ENCODE measurements at places on chromosomes 11 and 22.

- no peak for DNase-seq
Observed at GRCh38 chr11:74679513-74679865, 51.7 kb downstream of the CHRDL2 start.

DNA sequence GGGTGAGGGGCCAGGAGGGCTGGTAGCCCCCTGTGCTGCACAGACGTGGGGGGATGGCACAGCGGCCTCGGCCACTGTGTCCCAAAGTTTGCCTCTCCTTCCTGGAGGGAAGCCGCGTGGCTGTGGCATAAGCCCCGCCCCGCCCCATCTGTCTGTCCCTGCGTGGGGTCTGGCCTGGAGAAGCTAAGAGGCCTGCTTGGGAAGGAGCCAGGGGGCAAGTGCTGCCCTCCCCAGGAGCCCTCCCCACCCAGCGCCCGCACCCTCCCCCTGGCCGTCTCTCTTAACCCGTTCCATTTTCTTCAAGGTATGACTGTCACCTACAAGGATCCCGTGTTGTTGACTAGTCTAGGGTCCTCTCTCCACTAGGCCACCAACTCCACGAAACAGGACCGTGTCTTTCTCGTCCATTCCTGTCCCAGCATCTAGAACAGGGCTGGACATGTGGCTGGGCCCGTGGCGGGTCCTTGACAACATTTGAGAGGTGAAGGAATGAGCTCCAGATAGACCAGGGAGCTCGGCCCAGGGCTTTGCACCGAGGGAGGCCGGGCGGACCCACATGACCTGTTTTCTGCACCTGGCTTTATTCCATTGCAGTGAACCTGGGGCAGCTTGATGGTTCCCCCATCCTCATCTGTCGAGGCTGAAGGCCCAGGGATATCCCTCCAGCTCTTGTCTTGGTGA lies 428.0 kb downstream of the TBC1D22A start:
- DNase-seq, result no peak

GRCh38 chr11:112499153-112499880 lies 238.7 kb upstream of the PLET1 start:
- DNase-seq, result no peak

- no peak for DNase-seq
Observed at GRCh38 chr11:127631974-127632373, 631.4 kb upstream of the KIRREL3 start.

DNA sequence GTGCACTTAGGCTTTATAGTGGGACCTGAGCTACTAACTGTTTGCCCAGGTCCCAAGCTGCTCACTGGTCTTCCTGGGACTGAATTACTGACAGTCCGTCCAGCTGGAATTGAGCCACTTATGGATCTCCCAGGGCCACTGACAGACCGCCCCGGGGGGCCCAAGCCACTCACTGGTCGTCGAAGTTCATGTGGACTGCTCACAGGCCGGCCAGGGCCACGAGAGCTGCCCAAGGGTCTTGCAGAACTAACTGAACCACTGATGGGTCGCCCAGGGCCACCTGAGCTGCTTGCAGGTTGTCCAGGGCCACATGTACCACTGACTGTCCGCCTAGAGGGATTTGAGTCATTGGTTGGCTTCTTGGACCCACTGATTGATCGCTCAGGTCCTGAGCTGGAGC lies 15.1 kb downstream of the MISFA start:
- DNase-seq, result no peak

DNA sequence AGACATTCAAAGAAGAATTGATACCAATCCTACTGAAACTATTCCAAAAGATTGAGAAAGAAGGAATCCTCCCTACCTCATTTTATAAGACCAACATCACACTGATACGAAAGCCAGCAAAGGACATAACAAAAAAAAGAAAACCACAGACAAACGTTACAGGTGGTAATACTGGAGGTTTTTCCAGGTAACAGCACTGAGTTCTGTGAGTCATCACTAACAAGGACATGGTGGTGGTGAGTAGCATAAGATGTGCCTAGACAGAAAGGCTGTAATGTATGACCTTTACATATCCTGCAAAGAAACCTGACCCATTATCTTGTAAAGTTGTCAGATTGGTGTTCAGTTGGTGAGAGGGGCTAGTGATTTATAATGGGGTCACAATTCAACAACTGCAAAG lies 15.3 kb downstream of the OR9G1 start:
- DNase-seq, result no peak

DNA sequence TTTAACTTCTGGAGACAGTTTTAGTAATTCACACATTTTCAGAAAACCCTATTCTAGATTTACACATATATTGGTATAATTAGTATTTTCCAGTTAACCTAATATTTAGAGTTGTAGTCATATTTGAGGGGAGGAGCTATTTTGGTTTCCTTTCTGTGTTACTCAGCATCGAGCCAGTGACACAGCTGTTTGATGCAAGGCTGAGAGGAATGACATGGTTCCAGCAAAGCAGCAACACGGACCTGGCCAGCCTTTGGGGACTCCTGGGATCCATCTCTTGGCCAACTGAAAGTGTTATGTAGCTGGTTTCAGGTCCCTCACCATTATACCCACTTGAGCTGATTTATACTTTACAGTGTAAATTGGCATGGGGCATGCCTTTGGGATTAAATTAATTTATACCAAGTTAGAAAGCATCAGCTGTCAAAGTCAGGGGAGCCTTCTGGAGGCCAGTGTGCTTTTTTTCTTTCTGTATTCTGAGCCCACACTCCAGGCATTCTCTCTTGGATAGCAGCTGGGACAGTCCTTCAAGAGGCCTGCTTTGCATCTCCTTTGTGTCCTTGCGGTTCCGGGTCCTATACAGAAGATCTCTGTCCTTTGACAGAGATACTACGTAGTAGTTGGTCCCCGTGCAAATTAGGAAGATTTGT lies 91.3 kb upstream of the SLC25A18 start:
- DNase-seq, result no peak

DNA sequence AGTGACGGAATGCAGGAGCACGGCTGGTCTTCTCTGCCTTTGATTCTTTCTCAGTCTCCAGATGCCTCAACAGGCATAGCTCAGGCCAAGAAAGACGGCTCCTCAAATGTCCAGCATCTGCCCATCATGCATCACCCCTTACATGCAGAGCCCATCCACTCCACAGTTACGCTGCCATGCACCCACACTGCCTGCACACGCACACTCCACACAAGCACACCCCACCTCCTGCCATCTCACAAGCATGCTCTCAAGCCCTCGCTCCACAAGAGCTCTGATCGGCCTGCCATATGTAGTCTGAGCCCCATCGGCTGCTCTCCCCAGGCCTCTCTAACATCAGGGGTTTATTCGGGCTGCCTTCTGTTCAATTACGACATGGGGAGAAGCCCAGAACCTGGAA lies 18.8 kb downstream of the SCN4B start:
- no peak for DNase-seq

DNA sequence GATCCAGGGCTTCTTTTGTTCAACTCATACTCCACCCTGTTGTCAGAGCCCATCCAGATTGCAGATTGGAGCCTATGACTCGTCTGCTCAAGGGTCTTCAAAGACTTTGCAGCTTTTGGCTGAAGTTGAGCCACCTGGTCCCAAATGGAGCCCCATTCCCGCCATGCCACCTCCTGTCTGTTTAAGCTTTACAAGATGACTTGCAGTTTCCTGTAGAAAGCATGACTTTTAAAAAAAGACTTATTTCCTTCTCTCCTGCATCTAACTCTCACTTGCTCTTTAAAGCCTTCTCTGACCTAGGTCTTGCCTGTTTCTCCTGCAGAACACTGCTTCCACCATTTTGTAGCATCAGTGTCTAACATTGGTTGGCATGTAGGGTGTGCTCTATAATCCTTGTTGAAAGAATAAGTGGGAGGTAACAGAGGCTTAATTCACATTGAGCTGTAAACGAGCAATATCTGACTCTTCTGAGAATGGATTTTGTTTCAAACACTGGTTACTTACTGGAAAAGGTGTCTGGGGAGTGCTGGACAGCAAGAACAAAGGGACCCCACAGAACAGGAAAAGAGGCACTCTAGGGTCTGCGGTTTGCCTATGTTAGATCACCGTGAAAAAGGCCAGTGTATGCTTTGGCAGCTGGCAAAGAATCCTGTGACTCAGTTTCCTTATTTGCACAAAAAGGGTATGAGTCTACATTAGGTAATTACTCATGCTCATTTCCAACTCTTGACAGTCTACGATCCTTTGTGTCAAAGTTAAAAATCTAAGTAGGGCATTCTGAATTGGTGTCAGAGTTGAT lies 30.3 kb downstream of the NF2 start:
- no peak for DNase-seq

DNA sequence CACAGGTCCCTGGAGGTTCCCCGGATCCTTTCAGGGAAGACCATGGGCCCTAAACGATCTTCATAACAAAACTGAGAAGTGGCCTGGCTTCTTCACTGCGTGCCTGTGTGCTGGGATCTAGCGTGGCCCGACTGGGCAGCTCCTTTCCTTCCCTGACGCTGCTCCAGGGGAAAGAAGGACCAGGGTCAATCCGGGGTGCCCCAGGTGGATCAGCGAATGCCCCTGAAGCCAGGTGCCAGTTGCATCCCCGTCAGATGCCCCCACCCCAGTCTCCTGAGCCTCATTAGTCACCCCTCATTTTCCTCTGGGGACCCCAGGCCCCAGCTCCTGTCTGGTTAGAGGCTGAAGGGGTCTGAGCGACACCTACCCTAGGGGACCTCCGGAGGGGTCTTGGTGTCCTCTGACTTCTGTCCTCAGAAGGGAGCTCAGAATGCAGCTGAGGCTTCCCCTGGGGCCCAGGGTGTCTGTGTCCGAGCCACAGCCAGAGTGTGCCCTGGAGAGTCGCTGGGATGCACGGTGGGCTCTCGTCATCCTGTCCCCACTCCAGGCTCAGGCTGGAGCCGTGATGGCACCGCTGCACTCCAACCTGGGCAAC lies 18.7 kb upstream of the MUC6 start:
- DNase-seq, result no peak

DNA sequence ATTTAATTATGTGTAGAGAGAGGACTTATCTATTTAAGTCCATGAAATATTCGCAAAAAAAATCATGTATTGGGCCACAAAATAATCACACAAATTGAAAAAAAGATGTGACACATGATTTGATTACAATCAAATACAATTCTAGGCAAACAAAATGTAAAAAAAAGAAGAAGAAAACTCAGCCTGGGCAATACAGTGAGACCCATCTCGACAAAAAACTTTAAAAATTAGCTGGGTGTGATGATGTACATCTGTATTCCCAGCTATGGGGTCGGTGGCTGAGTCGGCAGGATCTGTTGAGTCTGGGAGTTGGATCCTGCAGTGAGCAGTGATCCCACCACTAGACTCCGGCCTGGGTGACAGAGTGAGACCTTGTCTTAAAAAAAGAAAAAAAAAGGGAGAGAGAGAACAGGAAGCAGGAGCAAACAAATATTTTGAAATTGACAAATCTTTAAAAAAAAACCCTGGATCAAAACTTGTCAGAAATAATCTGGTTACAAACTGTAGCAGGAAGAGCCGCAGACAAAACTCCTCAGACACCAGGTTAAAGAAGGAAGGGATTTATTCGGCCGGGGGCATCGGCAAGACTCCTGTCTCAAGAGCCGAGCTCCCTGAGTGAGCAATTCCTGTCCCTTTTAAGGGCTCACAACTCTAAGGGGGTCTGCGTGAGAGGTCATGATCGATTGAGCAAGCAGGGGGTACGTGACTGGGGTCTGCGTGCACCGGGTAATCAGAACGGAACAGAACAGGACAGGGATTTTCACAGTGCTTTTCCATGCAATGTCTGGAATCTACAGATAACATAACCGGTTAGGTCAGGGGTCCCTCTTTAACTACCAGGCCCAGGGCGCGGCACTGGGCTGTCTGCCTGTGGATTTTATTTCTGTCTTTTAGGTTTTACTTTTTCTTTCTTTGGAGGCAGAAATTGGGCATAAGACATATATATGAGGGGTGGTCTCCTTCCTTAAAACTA lies 3.3 kb upstream of the TYMP start:
- no peak for DNase-seq

GRCh38 chr11:47398011-47398410 lies 10.4 kb upstream of the SLC39A13 start:
- no peak for DNase-seq

- DNase-seq, result peak; percentile 76
Observed at GRCh38 chr11:58524232-58525036, 16.5 kb upstream of the OR5B21 start.

- peak; percentile 52 for DNase-seq
Observed at GRCh38 chr11:27485930-27486773, 13.6 kb upstream of the LGR4 start.

GRCh38 chr11:78727816-78728215 lies 153.2 kb upstream of the NARS2 start:
- DNase-seq, result no peak

DNA sequence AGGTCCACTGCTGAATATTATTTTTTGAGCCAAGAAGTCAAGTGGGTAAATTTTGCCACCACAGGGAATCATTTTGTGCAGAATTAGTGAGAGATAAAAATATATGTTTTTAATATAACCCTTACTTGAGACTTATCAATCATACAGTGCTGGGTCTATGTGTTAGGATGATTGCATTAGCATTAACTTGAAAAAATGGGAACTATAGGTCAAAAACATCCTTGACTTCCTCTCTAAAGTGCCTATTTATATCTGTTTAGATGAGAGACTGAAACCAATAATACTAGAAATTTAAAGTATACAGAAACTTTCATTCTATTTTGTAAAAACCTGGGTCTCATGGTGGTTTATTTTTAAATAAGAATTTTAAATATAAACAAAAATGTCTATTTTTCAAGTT lies 65.1 kb upstream of the CARD18 start:
- DNase-seq, result no peak

- DNase-seq, result no peak
Observed at GRCh38 chr11:47234669-47235100, 13.9 kb downstream of the ACP2 start.

GRCh38 chr22:46058091-46058420 lies 81.1 kb upstream of the WNT7B start:
- DNase-seq, result no peak

DNA sequence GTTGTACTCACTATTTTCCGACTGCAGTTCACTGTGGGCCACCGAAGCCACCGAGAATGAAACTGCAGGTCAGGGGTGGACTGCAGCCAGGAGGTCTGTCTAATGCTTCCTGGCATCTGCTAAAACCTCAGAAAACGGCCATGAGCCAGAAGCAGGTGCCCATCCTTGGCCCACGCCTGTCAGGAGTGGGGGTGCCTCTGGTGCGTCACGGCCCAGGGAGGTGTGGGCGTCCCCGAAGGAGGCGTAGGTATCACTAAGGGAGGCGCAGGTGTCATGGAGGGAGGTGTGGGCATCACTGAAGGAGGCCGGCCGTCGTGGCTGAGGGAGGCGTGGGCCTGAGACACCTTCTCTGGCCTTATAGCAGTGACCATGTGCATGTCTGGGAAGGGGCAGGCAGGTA lies 456.2 kb downstream of the TBC1D22A start:
- DNase-seq, result no peak

- DNase-seq, result no peak
Observed at GRCh38 chr22:38953091-38953490, 4.3 kb upstream of the APOBEC3A start.

DNA sequence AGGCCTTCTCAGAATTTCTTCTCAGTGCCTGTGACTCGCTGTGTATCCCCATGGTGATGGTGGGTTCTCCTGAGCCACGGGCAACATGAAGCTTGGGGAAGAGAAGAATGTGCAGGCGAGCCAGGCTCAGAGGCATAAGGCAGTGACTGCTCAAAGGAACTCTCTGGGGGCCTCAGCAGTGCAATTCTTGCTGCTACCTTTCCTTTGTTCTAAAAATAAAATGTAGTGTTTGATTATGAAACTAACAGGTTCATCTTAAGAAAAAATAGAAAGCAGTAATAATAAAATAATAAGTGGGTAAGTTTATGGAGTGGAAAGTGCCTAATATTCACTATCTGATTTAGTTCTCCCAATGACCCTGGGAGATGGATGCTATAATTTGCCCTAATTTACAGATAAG lies 46.7 kb downstream of the MEI1 start:
- DNase-seq, result no peak

GRCh38 chr11:44861849-44862557 lies 88.7 kb downstream of the TP53I11 start:
- peak; percentile 97 for DNase-seq

Measured in HFF-Myc (cell line).